Uterus (tissue), 4 donors: ENCODE measurements at places on chromosomes 2 and 18. TPM values are rescaled to one million over a fixed set of nuclear protein-coding genes. Genes with fewer than 3 reads are reported as not detected.

WIPF1 gene
- total RNA-seq: 61.9 TPM

IL1RL1 gene
- 4.1 TPM for total RNA-seq

RTKN gene
- total RNA-seq: 10.0 TPM

MAP2 gene
- total RNA-seq: 18.7 TPM

DNA sequence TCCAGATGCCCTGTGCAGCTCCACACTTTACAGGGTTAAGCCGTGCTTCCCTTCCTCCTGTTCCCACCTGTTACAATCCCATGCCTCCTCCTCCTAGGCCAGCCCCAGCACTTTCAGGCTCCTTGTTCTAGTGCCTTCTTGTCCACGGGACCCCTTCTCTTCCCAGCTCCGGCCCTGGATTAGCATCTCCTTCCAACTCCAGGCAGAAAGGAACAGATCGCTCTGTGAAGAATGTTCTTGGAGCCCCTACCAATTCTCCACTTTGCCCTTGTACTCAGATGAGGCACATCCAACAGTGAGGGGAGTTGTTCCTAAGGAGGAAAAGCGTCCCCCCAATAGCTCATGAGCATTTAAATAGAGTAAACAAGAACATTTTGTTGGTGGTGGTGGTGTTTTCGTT is 72.7 kb downstream of the CABLES1 start:
- no peaks in the 10 kb centered on the region for H3K36me3 ChIP-seq
- DNase-seq: no peak
- peaks cover 3% of the 10 kb centered on the region for H3K4me1 ChIP-seq
- H3K4me3 ChIP-seq: no peak overlapping the region

- no peaks in the 10 kb centered on the region for H3K4me1 ChIP-seq
- H3K27me3 ChIP-seq: no peaks in the 10 kb centered on the region
- no peak overlapping the region for H3K27ac ChIP-seq
- no peak overlapping the region for H3K4me3 ChIP-seq
- H3K36me3 ChIP-seq: no peaks in the 10 kb centered on the region
These were observed 310.8 kb downstream of the TGIF1 start for GRCh38 chr18:3760741-3761140.

DNA sequence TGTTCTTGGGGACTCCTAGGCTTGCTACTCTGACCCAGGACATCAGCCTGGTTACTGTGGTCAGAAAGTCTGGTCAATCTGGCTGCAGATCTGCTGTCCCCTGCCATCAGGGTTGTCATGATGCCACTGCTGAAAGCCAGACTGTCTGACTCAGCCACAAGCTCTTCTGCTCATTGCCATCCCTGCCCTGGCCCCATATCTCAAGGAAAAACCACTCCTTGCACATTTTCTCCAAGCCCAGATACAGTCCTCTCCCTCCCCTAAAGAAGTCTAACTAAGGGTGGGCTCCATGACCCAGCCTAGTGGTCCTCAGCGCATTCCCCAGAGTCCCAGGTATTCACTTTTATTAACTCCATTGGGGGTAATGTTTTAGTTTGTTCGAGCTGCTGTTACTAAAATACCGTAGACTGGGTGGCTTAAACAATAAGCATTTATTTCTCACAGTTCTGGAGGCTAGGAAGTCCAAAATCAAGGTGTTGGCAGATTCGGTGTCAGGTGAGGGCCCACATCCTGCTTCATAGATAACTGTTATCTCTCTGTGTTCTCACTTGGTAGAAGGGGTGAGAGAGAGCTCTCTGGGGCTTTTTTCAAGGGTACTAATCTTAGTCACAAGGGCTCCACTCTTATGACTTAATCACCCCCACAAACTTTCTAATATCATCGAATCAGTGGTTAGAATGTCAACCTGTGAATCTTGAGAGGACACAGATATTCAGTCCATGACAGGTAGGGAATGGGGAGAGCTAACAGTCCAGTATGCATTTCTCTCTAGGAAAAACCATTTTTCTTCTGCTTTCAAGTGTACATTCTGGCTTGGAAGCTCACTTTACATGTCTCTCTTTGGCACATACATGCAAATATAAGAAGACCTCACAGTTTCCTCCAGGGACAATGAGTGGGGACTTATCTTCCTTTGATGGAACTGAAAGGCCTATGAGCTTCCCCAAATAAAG is 94.8 kb upstream of the CXCR4 start:
- H3K27ac ChIP-seq: no peak overlapping the region
- no peak for DNase-seq
- H3K36me3 ChIP-seq: no peaks in the 10 kb centered on the region
- no peak overlapping the region for H3K4me3 ChIP-seq
- H3K27me3 ChIP-seq: no peaks in the 10 kb centered on the region

- no peaks in the 10 kb centered on the region for H3K27me3 ChIP-seq
- DNase-seq: no peak
- H3K4me3 ChIP-seq: no peak overlapping the region
- H3K4me1 ChIP-seq: no peaks in the 10 kb centered on the region
- no peak overlapping the region for H3K27ac ChIP-seq
- H3K36me3 ChIP-seq: no peaks in the 10 kb centered on the region
These were observed 68.8 kb downstream of the PTPRM start for GRCh38 chr18:7635948-7636347.

GRCh38 chr2:185338104-185338503 is 400.5 kb upstream of the FSIP2 start:
- no peaks in the 10 kb centered on the region for H3K4me1 ChIP-seq
- H3K27me3 ChIP-seq: no peaks in the 10 kb centered on the region
- H3K27ac ChIP-seq: no peak overlapping the region
- no peaks in the 10 kb centered on the region for H3K36me3 ChIP-seq

DNA sequence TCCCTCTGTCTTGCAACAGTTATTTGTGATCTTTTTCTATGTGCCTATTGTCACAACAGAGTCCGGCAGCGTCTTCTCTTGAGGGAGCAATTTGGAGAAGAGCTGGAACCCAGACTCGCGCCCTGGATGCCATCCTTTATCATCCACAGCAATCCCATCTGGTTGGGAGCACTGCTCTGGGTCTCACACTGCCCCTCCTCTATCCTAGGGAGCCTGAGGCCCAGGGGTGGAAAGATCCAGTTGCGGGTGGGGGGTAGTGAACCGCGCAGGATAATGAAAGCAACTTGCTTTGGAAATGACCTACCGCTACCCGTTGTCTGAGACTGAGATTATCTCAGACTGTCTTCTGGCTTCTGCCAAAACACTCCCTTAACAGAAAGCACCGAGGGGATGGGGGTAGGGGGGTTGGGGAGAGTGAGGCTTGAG is 713 bp downstream of the WBP1 start:
- no peaks in the 10 kb centered on the region for H3K27me3 ChIP-seq
- no peak for DNase-seq
- peaks cover 19% of the 10 kb centered on the region for H3K4me1 ChIP-seq
- H3K27ac ChIP-seq: peak overlapping the region; percentile 79
- H3K36me3 ChIP-seq: no peaks in the 10 kb centered on the region

GRCh38 chr18:8705238-8705960 is at the start of gene MTCL1:
TSS of gene MTCL1 (plus strand) at chr18:8705556. CDS start at chr18:8705661, 105 bp downstream.
- peak within 1 kb of the TSS; percentile 88 for H3K27ac ChIP-seq
- H3K4me1 ChIP-seq: peaks cover 4% of the 10 kb centered on the region
- no peak for DNase-seq
- H3K4me3 ChIP-seq: peak within 1 kb of the TSS; percentile 87
- no peaks in the 10 kb centered on the region for H3K27me3 ChIP-seq

DNA sequence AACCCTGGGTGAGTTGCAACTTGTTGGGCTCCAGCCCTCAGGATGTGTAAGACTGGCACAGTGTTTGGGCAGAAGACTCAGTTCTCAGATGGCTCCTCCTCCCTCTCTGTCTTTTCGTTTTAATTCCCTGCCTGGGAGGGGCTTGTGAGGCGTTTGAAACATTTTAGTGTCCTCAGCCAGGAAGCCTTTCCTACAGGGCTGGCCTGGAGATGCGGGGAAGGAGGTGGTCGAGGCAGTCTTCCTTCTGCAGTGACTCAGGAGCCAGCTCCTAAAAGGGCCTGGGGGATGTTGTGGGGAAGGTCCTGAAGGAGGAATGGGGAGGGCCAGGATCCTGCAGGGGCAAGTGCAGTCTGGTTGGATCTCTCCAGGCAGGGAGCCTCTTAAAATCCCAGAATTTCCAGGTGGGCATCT is 22.1 kb upstream of the IGFBP5 start:
- no peak for DNase-seq
- H3K36me3 ChIP-seq: no peaks in the 10 kb centered on the region
- H3K27ac ChIP-seq: peak overlapping the region; percentile 17
- peaks cover 9% of the 10 kb centered on the region for H3K4me1 ChIP-seq

DNA sequence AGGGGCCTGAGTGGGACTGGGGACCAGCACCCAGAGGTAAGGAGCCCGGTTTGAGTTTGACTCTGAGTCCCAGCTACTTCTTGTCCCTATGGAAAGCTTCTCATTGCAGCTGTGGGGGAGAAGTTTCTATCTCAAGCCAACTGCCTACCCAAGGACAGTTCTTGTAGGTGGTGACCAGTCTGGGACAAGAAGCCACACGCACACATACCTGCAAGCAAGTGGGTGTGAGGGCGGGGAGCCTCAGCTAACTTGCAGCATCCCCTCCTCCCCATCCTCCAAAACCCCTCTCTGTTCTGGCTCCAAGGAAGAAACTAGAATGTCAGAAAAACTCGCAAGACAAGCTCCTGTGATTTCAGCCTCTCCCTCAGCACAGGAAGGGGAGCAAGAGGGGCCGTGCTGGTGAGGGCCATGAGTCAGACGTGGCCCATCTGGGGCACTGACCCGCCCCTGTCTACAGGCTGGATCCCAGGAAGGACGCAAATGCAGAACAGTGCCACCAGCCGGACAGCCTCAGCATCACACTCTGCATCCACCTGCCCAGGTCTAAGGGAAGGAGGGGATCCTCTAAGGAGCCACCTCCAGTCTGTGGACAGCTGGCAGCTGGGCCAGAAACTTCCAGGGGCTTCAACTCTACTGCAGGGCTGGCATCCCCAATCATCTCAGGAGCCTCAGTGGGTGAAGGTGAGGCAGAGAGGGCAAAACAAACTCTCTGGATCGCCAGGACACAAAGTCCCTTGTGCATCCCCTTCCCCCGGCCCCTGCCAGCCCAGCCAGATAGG is 103.4 kb downstream of the TNS1 start:
- peak overlapping the region; percentile 92 for H3K27ac ChIP-seq
- H3K27me3 ChIP-seq: no peaks in the 10 kb centered on the region
- no peaks in the 10 kb centered on the region for H3K36me3 ChIP-seq
- peak; percentile 89 for DNase-seq
- H3K4me1 ChIP-seq: peaks cover 40% of the 10 kb centered on the region

DNA sequence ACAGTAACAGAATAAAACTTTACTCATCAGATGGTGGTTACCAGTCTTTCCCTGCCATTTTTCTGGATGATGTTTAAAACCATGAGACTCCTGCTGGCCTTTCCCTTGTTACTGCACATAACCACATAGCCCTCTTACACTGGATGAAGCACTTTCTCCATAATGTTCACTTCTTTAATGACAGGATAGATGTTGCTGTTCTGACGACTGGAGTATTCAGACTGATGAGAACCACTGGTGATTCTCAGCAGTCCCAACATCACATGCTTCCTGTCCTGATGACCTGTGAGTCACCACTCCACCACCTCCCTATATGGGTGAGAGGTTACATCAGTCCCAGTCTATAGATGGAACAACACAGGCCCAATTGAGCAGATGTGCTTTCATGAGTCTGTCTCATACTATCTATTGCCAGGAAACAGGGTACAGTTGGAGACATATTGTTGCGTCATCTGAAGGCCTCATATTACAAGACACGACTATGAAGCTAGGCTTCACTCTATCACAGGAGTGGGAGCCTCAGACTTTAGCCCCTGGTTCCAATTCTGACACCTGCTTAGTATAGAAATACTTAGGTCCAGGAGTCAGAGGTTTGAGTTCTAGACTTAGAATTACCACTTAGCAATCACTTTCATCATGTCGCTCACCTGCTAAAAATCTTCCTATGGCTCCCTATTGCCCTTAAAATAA is 145.7 kb upstream of the KLF7 start:
- DNase-seq: no peak
- no peak overlapping the region for H3K4me3 ChIP-seq
- no peaks in the 10 kb centered on the region for H3K36me3 ChIP-seq
- no peaks in the 10 kb centered on the region for H3K27me3 ChIP-seq

DNA sequence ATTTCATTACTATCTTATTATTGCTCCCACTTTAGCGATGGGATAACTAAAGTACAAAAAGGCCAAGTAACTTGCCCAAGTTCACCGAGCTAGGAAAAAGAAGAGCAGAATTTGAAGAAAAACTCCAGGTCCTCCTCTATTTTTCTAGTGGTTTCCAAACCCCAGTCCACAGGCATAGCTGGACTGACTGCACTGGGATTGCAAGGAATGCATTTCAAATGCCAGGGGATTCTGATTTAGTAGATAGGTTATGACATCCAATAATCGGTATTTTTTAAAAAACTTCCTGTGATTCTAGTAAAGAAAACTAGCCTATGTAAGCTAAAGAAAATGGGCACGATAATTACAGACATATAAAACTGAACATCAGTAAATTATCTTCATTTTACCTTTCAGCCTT is 62.7 kb upstream of the GALNT5 start:
- no peak overlapping the region for H3K27ac ChIP-seq
- DNase-seq: no peak
- no peaks in the 10 kb centered on the region for H3K27me3 ChIP-seq

DNA sequence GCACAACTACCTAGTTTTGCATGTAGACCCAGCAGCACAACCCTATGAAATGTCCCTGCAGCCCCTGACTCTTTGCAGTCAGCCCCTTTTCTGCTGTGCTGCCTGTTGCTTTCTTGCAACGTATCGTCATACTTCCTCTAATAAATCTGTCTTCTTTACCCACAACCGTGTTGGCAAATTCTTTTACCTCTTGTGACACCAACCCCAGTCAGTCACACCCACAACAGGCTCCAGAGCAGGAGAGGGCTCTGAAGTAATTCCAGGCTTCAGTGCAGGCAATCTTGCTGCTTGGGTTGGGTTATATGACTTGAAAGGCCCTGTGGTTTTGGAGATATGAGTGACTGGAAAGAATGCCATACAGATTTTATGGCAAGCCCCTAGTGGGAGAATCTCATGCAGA is 79.1 kb upstream of the KCNH7 start:
- H3K4me1 ChIP-seq: no peaks in the 10 kb centered on the region
- no peaks in the 10 kb centered on the region for H3K36me3 ChIP-seq
- no peak overlapping the region for H3K4me3 ChIP-seq
- no peak for DNase-seq
- H3K27ac ChIP-seq: no peak overlapping the region

DNA sequence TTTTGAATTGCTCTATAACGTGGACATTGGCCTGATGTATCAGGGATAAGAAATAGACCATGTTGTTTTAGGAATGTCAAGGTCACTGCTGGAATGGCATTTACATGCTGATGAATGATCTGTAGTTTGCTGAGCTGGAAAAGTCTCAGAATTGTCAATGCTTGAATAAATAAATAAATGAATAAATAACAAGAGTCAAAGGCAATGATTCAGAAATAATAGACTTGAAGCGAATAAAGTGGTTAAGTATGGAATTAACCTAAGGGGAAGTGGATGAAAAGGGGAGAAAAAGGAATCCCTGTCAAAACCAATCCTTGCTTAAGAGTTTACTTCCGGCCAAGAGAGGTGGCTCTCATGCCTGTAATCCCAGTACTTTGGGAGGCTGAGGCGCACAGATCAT is 1620.0 kb downstream of the SUCLG1 start:
- no peak overlapping the region for H3K27ac ChIP-seq
- no peaks in the 10 kb centered on the region for H3K27me3 ChIP-seq
- no peaks in the 10 kb centered on the region for H3K4me1 ChIP-seq
- DNase-seq: no peak

- H3K27ac ChIP-seq: no peak overlapping the region
- H3K4me3 ChIP-seq: no peak overlapping the region
- H3K27me3 ChIP-seq: no peaks in the 10 kb centered on the region
- DNase-seq: peak; percentile 10
- H3K36me3 ChIP-seq: no peaks in the 10 kb centered on the region
These were observed 195.4 kb upstream of the HDAC4 start for GRCh38 chr2:239596253-239596652.
